Stimulated activated CD4-positive, alpha-beta T cell treated with anti-CD3 and anti-CD28 coated beads, Interleukin-1b, Interleukin-23, amount 100 ng/mL, for 1 hour (primary cell): ENCODE measurements at places on chromosomes 13 and 19.

DNA sequence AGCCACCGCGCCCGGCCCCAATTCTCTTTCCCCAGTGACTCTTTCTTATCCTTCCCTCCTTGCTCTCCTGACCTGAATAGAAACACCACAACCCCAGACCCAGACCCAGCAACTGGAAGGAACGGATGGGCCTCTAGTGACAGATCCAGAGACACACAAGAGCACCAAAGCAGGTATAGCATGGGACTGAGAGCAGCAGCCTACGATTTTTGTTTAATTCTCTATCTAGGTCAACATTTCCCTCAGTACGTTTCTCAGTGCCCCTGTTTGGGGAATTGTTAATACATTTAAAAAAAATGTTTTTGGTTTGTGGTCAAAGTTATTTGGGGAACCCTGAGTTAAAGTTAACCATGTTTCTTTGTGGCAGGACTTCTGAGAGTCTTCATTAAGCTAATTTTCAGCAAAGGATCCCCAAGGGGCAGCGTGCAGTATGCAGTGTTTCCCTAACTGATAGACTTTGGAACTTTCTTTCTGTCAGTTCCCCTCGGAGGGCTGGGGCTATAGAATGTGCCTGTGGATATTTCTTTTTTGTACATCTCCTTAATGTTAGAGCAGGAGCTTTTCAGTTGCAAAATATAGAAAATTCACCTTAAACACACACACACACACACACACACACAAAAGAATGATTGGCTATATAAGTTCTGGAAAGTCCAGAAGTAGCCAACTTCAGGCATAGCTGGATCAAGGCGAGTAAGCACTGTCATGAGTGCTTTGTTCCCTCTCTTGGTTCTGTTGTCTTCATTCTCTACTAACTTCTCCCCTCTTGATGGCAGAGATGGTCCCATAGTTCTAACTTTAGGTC, 6.3 kb downstream of the FXYD5 start:
- no peak for DNase-seq

- DNase-seq: no peak
Measured at GRCh38 chr19:8333767-8334457, 9.2 kb downstream of the KANK3 start.

- DNase-seq: no peak
Measured at GRCh38 chr13:58795715-58796114, 1164.2 kb downstream of the PCDH17 start.

DNA sequence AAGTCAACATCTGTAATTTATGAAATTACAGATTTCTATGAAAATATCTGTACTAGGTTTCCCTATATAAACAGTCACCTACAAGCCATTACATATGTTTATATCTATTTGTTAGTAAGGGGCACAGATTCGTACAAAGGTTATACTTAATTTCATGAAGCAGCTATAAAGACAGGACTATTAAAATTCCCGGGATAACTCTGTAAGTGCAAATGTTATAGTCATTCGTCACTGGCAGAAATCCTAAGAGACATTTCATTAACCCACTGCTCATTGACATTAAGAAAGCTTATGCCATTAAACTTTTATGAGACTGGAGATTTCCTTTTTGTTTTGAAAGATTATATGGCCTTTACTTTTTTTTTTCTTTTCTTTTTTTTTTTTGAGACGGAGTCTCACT, 122.9 kb downstream of the MYO16 start:
- no peak for DNase-seq

- no peak for DNase-seq
Measured at GRCh38 chr13:26878438-26878837, 117.9 kb upstream of the GPR12 start.

- DNase-seq: no peak
Measured at GRCh38 chr13:40466272-40466671, 200.2 kb downstream of the FOXO1 start.

DNA sequence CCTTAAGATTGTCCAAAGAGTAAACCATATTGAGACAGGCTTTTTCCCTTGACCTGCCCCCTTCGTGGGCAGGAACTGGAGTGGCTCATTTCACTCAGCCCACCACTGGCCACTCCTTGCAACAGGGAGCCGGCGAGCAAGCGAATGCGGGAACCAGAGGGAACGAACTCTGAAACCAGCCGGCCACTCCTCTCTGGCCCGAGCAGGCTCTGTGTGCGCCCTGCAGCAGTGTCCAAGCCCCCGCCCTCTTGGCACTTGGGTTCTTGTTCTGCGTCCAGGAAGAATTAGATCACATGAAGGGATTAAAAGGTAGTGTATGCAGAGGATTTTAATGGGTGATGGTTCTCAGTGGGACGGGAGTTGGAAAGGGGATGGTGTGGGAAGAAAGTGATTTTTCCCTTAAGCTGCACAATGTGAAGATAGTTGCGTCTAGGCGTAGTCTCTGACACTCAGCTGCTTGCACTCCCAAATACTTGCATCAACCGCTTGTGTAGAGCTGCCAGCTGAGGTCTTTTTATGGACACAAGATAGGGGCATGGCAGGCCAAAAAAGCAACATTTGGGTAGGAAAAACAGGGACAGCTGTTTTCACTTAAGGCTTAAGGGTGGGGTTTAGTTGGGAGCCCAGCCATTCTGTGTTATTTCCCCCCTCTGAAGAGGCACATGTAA, 1209.7 kb upstream of the PCDH20 start:
- DNase-seq: no peak

DNA sequence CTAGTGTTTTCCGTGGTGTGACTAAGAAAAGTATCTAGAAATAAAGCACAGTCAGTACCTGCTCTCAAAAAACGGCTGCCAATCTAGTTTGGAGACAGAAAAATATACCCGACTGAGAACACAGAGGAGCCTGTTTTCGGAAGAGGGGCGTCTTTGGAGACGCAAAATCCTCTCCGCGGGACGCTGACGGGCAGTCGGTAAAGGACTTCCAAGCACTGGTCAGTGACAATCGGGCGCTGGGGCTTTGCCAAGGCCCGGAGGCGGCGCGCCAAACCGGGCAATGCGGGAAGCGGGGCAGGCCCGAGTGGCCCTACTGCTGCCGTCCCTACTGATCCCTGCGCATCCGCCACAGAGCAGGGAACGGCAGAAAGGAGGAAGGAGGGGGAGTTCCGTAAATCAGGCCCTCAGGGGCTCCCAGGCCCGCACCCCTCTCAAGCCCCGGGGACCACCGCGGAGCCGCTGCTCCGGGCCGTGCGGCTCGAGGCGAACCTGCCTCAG, 588 bp upstream of the DPY19L3 start:
- DNase-seq: no peak

- DNase-seq: no peak
Measured at GRCh38 chr19:57273014-57273413, 7.3 kb upstream of the ZNF460 start.

DNA sequence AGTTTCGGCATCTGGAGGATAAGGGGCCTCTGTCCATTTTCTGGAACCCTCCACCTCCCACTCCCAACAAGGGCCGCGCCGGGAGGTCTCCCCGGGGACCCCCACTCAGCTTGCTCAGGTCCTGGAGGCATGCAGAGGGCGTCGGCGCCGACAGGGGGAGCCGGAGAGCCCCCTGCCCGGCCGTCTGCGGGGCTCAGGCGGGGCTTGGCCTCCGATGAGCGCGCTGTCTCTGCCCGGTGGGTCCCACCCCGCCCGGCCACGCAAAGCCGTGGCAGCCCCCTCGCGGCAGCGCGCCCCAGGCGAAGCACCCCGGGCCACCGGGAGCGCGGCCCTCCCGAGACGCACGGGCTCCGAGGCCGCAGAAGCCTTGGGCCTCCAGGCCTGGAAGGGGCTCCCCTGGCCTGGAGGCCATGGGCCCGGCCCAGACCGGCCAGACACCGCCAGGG, 149.7 kb upstream of the ZNF536 start:
- DNase-seq: no peak
